ENCODE measurements at places on chromosomes 5 and 9. TPM values are rescaled to one million over a fixed set of nuclear protein-coding genes. Genes with fewer than 3 reads are reported as not detected.
A peak's percentile ranks its signal among the peaks of the same experiment; 100 is the strongest.

DNA sequence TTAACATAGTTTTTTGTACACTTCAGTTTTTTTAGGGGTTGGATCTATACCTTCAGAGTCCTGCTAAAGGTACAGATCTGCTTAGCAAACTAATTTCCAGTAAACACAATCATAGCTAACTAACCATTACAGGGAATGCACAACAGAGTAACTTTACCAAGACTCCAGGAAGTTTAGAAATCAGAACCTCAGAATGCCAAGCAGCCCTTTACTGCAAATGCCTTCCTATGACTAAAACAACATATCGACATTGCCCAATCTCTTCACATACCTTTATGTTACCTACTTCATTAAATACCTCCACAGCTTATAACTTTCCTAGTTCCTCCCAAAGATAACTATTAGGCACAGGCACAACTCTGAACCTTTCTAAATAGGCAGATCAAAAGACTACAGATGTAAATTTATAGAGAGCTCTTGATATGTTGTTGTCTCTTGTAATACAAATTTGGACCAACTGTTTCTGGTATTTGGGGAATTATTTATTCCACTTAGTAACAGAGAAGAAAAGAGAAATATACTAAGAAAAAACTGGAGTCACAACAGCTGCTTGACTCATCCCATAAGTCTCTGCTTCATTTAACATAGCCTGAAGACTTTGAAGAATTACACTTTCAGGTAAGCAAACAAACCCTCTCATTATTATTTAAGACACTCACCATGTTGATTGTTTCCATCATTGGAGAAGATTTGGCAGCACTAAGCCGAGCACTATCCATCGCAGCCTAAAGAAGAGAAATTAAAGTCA lies 46.0 kb upstream of the OR2K2 start:
- DNase-seq = no peak

- no peak for DNase-seq
Measured at GRCh38 chr5:156655732-156656131, 194.4 kb upstream of the PPP1R2B start.

DNA sequence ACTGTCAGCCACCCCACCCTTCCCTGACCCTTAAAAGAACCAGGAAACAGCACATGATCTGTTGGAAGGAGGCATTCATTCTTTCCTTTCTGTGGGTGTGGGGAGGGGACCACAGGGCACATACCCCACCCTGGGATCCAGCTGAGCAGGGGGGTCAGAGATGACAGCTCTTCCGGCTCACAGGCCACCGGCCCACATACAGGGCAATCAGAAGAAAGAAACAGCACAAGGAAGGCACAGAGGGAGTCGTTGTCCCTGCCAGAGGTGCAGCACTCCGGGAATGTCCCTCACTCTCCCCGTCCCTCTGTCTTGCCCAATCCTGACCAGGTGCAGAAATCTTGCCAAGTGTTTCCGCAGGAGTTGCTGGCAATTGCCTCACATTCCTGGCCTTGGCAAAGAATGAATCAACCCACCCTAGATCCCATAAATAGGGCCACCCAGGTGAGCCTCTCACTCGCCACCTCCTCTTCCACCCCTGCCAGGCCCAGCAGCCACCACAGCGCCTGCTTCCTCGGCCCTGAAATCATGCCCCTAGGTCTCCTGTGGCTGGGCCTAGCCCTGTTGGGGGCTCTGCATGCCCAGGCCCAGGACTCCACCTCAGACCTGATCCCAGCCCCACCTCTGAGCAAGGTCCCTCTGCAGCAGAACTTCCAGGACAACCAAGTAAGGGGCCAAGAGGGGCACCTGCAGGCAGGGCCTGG lies at the start of gene LCN2:
Gene LCN2 (plus strand): TSS at position 453 of the 701 bp plus-strand sequence. CDS start 73 bp downstream, at position 526.
- no peak for DNase-seq

DNA sequence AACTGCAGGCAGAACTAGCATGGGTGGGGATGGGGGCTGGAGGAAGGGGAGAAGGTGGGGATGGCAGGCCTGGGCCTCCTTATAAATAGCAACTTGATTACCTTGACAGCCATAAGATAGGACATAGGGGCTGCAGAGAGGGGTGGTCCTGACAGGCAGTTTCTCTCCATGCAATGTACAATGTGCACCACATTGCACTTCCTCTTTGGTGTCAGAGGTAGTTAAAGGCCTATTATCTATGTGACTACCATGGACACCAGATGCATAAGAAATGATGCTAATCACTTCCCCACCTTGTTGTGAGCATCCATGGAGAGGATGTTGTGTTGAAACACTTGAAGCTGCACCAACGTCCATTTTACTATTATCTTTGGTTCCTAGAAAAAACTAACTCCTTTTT lies 20.2 kb upstream of the SUB1 start:
- DNase-seq = no peak

GRCh38 chr9:133977421-133978201 lies 14.5 kb downstream of the VAV2 start:
- DNase-seq = no peak

GRCh38 chr5:174581479-174581878 lies 142.9 kb upstream of the MSX2 start:
- peak; percentile 58 for DNase-seq

GRCh38 chr9:87510252-87510683 lies 12.6 kb downstream of the DAPK1 start:
- no peak for DNase-seq

- DNase-seq = no peak
Measured at GRCh38 chr9:107378006-107378405, 94.9 kb downstream of the RAD23B start.

- DNase-seq = no peak
Measured at GRCh38 chr5:82828211-82828610, 249.0 kb downstream of the TMEM167A start.

DNA sequence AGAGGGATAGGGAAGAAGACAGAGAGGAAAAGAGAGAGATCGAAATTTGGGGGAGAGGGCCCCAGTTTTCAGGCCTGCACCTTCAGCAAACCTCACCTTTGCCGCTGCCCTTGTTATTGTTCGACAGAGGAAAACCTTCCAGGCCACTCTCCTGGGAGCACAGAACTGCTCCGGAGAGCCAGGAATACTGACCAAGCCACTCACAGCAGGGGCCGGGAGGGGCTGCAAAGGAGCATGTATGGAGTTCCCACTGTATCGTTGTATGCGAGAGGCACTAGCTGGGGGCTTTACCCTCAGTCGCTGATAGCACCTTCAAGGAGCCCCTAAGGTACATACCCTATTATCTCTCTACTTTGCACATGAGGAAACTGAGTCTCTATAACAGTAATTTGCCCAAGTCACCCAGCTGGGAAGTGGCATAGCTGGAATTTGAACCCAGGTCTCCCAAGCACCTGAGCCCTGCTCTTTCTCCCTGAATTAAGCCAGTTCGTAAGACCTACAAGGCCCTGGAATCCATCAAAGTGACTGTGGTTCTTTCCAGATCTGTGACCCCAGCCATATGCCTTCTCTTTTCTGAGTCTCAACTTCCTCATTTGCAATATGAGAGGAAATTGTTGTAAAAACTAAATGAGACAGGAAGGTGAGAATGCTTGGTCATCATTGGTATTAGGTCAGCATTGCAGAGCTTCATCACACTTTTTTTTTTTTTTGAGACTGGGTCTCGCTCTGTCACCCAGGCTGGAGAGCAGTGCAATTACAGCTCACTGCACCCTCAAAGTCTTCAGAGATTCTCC lies 21.0 kb upstream of the FOXE1 start:
- DNase-seq = no peak

- no peak for DNase-seq
Measured at GRCh38 chr5:65204966-65205365, 276.8 kb downstream of the ADAMTS6 start.

DNA sequence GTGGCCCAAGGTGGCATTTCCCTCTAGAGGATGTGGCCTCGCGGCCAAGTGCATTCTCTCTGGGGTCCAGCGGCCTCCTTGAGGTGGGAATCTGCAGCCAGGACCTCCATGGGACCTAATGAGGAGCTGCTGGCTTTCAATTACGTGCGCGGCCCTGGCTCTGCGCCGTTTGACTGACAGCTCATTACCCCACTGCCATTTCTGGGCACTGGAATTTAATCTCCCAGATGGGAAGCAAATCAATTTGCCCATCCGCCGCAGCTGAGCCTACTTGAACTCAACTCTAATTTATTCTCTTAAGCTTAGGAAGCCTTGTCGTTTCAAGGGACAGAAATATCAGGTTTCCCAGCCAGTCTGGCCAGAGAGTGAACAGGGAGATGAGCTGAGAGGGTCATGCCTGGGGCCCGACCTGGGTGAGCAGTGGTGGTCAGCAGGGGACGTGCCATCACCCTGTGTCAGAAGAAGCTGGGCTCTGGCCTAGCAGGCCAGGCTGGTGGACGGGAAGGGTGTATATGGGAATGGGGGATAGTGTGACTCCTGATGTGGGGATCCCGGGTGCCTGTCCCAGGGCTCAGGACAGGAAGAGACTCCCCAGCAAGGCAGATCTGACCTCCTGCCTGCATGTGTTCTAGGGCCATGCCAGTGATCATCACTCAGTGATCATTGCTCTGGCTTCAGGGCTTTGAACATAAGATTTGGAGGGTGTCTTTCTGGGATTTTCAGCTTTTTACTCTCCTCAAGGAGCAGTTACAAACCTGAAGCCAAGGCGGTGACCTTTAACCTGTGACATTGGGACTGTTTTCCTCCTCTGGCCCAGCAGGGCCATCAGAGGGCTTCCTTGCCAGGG lies 69.7 kb downstream of the MACROH2A1 start:
- DNase-seq = no peak

DNA sequence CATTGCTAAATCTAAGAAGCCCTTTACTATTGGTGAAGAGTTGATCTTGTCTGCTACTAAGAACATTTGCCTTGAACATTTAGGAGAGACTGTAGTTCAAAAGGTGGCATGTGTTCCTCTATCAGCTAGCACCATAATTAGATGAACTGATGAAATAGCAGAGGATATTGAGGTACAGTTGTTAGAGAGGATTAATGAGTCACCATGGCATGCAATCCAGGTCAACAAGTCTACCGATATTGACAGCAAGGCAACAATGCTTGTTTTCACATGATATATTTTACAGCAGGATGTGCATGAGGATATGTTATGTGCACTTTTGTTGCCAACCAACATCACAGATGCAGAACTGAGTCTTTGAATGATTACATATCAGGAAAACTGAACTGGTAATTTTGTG lies 134.3 kb upstream of the CDH9 start:
- DNase-seq = no peak

DNA sequence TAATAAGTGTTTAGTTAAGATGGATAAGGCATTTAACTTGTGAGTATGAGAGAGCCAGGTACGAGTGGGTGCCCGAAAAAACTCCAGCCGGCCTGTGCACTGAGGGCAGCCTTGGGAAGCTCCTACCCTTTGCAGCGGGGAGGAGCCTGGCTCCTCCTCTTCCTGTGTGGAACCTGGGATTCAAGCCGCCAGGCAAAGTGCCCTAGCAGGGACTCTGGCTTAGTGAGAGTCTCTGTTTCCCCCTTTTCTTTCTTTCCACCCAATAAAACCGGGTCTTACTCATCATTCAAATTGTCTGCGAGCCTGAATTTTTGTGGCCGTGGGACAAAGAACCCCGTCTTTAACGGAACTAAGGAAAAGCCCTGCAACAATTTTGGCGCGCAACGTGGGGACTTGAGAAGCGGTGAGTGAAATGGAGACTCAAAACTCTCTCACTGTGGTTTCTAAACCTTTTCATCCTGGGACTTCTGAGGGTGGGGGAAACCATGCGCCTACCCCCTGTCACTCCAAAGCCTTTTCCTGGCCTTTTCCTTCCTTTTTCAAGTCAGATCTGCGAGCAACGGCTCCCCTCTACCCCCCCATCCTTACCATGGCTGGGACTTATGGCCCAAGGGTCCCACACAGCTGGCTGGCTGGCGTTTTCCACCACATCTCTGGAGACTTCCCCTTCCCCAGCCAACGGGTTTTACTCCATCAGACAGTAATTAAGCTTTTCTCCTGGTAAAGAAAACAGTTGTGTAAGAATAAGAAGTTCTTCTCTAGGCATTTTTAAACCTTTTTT lies 535.7 kb upstream of the ACO1 start:
- no peak for DNase-seq

- DNase-seq = no peak
Measured at GRCh38 chr5:7904170-7904569, 35.2 kb downstream of the MTRR start.

HRH2 gene
- total RNA-seq = 0.41 TPM

MYOZ3 gene
- total RNA-seq = 12.0 TPM

LECT2 gene
- not detected for total RNA-seq

LTC4S gene
- total RNA-seq = 1.0 TPM

PKD2L2 gene
- not detected for total RNA-seq

NINJ1 gene
- 34.2 TPM for total RNA-seq

All from endothelial cell (in vitro differentiated cells).